MG63 (cell line): ENCODE measurements at places on chromosomes 4 and X.

- no peak for DNase-seq
Observed at GRCh38 chr4:87209696-87210095, 10.7 kb downstream of the KLHL8 start.

DNA sequence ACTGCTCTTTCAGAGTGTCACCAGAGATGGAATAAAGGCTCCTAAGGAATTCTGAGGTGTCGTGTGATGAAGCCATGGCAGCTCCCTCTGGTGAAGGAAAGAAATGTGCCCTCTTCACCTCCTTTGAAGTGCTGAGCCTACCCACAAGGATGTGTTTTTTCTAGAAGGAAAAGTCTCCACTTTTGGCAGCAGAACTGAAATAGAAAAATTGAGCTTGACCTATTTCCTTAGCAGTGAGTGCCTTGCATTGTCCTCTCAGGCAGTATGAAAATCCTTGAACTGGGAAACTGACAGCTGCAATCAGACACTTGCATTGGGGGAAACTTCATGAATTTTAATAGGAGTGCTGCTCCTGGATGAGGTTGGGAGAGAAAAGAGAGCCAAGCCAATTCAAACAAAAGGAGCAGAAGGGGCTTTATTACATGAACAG is 95.2 kb downstream of the DCLK2 start:
- no peak for DNase-seq

GRCh38 chr4:147050356-147050765 is 104.7 kb upstream of the TTC29 start:
- DNase-seq, result no peak

DNA sequence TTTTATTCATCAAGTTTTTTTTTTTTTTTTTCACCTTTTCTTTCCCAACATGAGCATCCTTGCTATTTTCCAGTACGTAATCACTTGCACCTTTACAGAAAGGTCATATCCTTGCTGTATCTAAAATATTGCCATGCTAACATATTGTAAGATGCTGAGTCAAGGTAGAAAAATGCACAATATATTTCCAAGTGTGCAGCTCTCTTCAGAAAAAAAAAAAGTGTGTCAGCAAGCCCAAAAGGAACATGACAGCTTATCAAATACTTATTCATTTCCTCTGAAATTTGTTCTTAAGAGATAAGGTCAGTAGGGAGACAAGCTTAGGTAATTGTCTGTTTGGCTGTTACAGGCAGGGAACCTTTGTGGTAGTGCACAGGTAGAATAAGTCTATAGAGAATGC is 27.0 kb downstream of the SH2D1A start:
- no peak for DNase-seq

DNA sequence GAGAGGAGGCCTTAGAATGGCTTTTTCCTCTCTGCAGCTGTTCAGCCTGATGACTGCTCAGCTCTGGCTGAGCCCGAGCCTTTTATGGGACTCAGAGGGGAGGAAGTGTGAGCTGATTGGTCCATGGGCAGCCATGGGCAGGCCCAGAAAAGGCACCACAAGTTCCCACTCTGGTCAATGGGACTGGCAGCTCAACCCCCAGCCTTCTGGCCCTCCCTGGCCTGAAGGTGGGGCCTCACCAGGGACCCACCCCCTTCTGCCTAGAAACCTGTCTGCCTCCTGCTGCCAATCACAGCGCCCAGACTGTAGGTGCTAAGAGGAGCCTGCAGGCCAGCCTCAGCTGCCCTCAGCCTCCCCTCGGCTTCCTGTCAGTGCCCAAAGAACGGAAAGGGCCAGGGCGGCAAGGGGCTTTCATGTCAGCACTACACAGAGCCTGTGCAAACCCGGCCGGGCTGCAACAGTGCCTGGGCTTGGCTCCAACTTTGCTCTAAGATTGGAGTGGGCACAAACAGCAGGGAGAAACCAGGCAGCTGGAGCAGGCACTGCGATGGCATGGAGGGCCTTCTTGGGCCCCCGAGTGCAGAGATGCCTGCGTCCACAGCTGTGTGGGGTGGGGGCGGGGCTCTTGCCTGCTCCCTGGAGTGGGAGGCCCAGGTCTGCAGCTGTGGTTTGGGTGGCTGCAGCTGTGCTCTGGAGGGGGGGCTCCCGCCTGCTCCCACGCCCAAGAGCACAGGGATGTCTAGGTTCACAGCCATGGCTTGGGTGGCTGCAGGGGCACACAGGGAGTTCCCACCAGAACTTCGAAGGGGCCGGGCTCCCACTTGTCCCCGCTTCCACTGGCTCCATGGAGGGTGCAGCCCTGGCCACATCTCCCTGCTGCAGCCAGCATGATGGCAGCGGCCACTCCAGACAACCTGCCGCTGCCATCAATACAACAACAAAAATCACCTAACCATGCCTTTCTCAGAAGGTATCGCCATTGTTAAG is 92.6 kb downstream of the NXF2 start:
- no peak for DNase-seq

DNA sequence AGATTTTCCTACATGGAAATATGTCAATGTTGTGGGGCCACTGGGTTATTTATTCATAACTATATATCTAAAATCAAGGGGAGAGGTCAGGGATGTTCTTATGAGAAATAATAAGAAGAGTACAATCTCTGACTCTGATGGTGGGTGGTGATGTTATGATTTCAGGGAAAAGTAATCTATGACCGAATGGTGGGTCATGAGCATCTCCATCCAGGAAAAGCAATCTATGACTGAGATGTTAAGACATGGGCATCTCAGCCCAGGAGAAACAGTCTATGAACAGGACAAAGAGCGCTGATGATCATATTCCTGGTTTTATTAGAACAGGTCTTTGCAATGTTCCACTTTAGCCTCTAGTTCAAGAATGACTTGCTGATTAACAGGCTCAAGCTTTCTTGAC is 137.1 kb downstream of the ARSF start:
- no peak for DNase-seq

DNA sequence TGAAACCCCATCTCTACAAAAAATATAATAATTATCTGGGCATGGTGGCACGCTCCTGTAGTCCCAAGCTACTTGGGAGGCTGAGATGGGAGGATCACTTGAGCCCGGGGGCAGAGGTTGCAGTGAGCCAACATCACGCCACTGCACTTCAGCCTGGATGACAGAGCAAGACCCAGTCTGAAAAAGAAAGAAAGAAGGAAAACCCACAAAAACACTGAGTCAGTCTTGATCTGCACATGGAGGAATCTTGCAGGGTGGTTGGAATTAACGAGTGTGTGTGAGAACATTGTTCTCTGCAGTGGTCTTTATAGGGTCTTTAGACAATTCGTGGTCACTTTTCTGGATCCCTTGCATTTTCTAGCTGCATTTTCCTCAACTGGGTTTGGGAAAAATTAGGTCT is 23.2 kb downstream of the ADD1 start:
- DNase-seq, result no peak

DNA sequence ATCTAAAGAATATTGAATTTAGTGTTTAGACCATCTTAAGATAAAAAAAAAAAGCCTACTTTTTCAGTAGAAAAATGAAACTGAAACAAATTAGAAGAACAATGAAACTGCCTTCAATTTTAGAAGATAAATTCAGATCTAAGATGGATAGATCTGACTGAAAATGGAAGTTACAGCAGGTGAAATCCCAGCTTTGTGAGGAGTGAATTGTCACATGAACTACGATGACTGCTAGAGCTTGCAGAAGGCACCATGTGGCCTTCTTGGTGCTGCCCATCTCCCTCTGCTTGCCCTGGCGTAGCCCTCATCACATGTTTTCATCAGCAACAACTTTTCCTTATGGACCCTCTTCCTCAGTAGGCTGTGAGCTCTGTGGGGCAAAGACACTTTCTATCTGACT is 51.4 kb upstream of the EMCN start:
- DNase-seq, result no peak

GRCh38 chr4:73603854-73604584 is 16.2 kb downstream of the RASSF6 start:
- no peak for DNase-seq

- DNase-seq, result no peak
Observed at GRCh38 chr4:145453163-145453520, 28.5 kb upstream of the SMAD1 start.

- DNase-seq, result no peak
Observed at GRCh38 chr4:78460368-78460767, 91.2 kb upstream of the ANXA3 start.

DNA sequence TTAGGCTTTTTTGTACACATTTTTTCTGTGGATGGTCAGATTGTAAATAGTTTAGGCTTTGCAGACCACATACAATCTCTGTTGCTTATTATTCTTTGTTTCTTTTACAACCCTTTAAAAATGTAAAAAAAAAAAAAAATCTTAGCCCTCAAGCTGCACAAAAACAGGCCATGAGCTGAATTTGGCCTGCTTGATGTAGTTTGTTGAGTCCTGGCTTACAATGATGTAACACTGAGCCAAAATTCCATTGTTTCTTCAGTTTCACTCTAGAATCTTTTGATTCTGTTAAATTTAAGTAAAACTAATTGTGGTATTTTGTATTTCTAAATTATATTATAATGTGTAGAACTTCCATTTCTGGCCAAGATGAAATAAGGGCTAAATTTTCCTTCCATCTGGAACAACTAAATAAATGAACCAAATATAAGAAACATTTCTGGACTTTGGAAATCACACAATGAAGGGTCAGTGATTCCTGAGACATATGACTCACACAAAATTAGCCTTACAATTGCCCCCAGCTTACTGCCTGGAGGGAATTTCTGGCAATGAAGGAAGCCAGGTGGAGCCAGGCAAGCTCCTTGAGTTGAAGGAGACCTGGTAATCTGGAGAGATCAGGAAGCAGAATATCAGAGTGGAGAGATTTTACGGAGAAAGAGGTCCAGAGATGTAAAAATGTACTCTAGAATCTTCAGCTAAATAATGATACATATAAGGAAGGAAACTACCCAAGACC is 29.8 kb downstream of the IQCM start:
- DNase-seq, result peak; percentile 24

DNA sequence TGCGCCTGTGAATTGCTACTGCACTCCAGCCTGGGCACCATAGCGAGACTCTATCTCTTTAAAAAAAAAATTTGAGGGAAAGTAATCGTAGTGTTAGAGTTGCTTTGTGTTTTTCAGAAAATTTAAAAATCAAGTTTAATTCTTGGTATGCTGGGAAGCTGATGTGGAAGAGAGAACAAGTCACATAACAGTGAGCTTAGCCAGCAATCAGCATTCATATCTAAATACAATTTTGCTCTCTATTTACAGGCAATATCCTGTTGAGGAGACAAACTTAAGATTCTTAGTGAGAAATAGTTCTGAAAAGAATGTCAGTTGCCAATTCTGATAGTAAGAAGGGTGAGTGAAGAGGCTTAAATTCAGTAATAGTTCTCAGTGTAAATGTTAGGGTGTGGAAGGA is 9.6 kb upstream of the NDUFC1 start:
- no peak for DNase-seq

DNA sequence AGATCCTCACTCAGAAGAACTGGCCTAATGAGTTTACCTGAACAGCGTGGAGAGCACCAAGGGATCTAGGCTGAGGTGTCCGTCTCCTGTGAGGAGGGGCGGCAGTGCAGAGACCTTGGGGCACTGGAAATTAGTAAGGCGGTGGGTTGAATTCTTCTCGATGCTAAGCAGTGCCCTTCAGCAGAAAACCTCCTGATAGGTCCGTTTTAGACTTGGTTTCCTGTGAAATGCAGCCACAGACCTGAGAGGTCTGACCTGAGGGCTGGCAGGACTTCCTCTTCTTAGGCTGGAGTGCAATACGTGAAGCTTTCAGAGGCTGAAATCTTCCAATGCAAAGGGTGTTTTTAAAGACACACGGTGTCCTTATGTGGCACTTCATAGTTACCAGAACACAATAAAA is at the start of gene CLNK:
TSS of gene CLNK (minus strand) at position 138 of the 400 bp plus-strand sequence. CDS start 16,899 bp downstream, outside the sequence.
- DNase-seq, result no peak
